ENCODE measurements at places on chromosomes 4 and X.

DNA sequence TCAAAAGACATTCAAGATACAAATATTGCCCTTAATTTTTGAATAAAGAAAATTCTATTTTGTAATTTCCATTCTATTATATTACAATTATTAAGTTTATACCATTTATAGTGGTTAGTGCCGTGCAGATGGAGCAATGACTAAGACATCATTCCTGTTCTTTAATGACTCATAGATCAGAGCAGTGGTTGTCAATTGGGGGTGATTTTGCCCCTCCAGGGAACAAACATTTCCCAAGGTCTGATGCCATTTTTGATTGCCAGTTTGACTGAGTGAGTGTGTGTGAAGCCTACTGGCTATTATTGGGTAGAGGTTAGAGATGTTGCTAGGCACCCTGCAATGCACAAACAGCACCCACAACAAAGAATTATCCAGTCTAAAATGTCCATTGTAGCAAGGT, 97.9 kb upstream of the DDIT4L start:
- DNase-seq, result no peak

DNA sequence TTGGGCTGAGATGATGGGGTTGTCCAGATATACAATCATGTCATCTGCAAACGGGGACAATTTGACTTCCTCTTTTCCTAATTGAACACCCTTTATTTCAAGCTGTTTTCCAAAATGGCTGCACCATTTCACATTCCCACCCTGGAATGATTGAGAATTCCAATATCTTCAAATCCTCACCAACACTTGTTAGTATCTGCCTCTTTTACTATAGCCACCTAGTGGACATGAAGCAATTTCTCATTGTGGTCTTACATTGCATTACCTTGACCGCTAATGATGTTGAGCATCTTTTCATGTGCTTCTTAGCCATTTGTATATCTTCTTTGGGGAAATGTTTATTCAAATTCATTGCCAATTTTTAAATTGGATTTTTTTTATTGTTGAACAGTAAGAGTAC, 364.8 kb downstream of the SMARCA1 start:
- no peak for DNase-seq

GRCh38 chrX:139025816-139026215, 314.3 kb upstream of the FGF13 start:
- DNase-seq, result no peak

GRCh38 chr4:48653217-48654014, 126.7 kb downstream of the FRYL start:
- DNase-seq, result no peak

DNA sequence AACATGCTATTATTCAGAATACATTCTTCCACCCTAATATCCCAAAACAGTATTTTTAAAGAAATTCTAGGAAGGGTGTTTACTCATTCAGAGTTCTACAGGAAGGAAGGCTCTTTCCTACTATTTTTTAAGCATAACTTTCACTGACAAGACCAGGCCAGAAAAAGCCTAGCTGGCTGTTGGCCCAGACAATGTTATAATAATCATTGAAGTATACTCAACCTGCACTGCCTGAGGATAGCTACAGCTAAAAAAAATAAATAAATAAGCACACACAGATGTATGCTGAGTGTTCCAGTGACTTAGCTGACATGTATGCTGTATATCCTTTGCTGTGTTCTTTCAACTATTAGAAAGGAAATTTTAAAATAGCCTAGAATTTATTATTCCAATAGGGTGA, 145.8 kb upstream of the SPRY1 start:
- no peak for DNase-seq

DNA sequence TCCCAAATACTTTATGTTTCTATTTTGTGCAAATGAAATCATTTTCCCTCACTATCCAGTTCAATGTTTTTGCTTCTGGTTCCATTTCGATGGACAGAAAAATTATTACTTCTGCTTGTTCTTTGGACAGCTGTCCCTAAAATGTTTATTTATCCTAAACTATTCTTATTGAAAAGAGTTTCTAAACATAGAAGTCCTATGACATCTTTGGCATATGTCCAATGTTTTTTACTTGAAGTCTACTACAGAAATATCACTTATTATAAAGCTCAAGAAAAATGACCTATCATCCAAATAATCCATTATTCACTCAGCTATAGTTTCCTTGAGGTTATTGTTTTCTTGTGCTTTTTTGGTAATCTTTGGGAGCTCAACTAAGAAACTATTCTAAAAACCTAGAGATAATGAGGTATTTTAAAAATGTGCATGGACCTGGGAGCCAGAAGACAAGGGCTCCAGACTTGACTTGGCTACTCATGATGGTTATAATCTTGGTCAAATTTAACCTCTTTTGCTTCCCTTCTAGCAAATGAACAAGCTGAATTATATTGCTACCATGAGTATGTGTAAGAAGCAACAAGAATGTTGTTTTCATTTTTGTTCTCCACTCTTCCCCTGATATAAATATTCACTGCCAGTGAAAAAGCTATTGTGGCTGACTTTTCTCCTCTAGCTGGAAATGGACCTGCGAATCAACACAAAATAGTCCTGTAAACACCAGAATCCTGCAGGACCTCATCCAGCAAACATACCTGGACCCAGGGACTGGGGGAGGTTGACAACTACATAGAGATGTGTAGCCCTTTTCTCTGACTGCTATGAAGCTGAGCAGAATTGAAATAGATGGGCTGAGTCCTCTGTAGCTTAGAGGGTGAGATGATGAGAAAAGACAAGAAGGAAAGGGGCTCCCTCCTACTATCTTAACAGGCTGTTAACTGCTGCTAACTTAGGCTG, 137.4 kb downstream of the FRYL start:
- no peak for DNase-seq

GRCh38 chr4:38804654-38805295, at the start of gene TLR1:
TSS of gene TLR1 (minus strand) at chr4:38804791. CDS start at chr4:38798831, 5,960 bp downstream.
- DNase-seq, result no peak

DNA sequence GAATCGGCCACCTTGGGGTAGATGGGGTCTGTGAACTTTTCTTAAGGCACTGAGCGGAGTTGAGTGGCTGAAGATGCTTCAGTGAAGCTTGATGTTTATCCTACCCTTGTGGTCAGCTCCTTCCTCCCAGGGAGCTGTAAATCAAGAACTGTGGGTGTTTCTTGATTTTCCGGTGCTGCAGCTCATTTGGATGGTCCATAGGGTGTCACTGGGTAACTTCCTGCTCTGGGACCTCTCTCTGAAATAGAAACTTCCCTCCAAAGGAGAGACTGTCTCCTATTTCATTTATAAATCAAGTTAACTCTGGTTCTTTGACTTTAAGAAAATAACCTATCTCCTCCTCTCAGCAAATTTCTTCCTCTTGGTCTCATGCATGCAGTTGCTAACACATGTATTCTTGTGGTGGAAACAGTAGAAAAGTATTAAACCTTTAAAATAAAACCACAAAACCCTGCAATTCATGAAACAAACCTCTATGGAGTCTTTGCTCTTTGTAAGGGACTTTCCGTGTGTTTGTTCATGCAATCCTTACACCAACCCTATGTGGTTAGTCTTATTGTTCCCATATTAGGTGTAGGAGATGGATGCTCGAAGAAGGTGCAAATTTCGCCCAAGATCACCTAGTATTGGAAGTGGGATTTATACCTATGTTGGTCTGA, 110.3 kb downstream of the SHROOM3 start:
- no peak for DNase-seq

GRCh38 chrX:69307756-69308155, 142.5 kb upstream of the PJA1 start:
- peak; percentile 66 for DNase-seq

GRCh38 chr4:76219299-76220055, 5.9 kb upstream of the SCARB2 start:
- no peak for DNase-seq

GRCh38 chr4:143410015-143410414, 73.3 kb downstream of the GAB1 start:
- DNase-seq, result no peak

DNA sequence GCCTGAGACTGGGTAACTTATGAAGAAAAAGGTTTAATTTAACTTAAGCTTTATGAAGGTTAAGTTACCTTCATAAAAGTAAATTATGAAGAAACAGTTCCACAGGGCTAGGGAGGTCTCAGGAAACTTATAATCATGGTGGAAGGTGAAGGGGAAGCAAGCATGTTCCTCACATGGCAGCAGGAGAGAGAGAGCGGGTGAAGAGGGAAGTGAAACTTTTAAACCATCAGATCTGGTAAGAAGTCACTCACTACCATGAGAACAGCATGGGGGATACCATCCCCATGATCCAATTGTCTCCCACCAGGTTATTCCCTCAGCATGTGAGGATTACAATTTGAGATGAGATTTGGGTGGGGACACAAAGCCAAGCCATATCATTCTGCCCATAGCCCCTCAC, 944.7 kb upstream of the NDST4 start:
- DNase-seq, result no peak

- DNase-seq, result no peak
Observed at GRCh38 chrX:19810006-19810774, 77.2 kb downstream of the SH3KBP1 start.

GRCh38 chr4:55993994-55994663, 45.4 kb downstream of the CEP135 start:
- DNase-seq, result no peak

- no peak for DNase-seq
Observed at GRCh38 chr4:148239494-148239985, 202.7 kb downstream of the NR3C2 start.

GRCh38 chr4:71184195-71184781, 154.5 kb upstream of the SLC4A4 start:
- DNase-seq, result no peak
